Germinal center (tissue), 1 donor: ENCODE measurements at places on chromosomes 3 and 15.
A peak's percentile ranks its signal among the peaks of the same experiment; 100 is the strongest.

- no peak for DNase-seq
These were observed 5.7 kb downstream of the ATP13A3 start for GRCh38 chr3:194481103-194481502.

DNA sequence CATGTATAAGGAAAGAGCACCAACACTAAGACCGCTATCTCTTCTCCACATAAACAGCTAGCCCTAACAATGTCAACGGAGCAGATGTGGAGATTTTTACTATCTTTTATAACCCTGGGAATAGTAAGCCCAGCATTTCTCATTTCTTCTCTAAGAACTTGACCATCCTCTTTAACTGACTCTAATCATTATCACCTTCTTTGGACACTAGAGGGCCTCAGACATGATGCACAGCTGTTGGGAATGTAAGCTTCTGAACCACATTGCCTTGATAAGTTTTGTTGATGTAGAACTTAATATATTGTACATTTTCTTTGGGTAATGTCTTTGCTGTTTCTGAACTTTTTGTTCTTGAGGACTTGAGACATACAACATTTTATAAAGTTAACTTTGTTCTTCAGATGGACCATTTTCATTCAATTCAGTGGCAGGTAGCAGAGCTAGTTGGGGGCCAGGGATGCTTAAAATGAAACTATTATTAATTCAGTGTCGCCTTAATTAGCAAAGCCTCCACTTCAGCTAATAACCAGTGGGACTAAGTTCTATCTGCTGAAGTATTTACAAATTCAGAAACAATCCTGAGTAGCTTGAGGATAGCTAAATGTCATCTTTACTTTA lies 9.6 kb upstream of the TAGLN3 start:
- DNase-seq: peak; percentile 30

DNA sequence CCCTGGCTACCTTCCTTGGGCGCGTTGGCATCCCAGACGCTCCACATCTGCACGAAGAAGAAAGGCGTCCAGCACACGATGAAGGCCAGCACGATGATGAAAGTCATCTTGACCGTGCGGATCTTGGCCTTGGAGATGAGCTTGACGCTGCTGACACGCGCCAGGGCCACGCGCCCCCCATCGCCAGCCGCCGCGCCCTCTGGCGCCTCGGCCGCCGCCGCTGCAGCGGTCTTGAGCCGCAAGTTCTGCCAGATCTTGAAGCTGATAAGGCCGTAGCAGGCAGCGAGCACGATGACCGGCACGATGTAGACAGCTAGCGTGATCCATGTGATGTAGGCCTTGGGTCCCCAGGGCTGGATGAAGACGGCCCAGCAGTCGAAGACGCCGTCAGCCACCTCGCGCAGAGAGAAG lies 2.2 kb downstream of the OXTR start:
- DNase-seq: no peak

DNA sequence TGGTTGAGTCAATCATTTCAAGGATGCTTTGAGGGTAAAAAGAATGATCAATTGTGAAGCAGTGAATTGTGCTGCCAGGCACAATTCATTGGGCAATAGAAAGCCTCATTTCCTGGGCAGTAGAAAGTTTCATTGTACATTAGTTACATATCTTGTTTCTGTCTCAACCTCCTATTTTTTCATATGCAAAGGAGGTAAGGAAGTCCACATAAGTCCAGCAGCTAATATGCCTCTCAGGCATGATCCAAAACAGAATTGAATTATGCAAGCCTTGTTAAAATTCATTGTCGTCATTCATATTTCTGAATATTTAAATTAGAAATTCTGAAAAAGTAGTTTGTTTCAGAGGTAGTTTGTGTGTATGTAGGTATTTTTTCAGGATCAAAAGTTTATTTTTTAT lies 65.8 kb downstream of the TFRC start:
- DNase-seq: no peak

- no peak for DNase-seq
These were observed 278.6 kb downstream of the SQOR start for GRCh38 chr15:45913451-45913850.

- DNase-seq: no peak
These were observed 327.3 kb upstream of the GBE1 start for GRCh38 chr3:82088749-82089148.

DNA sequence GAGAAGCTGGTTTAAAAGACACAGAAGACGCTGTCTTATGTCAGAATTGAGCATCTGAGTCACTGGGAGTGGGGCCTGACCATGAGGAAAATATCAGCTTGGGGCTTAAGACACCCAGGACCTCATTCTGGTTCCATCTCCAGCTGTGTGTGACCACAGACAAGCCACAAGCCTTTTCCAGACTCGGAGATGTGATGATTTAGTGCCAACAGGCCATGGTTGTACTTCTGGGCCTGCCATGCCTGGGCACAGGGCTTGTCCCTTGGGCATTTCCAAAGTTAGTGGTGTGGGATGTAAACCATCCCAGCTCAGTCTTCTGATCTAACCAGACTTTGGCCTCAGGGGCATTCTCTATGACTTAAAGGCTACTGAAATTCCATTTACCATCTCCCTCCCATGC lies 269.8 kb downstream of the RYR3 start:
- DNase-seq: no peak

DNA sequence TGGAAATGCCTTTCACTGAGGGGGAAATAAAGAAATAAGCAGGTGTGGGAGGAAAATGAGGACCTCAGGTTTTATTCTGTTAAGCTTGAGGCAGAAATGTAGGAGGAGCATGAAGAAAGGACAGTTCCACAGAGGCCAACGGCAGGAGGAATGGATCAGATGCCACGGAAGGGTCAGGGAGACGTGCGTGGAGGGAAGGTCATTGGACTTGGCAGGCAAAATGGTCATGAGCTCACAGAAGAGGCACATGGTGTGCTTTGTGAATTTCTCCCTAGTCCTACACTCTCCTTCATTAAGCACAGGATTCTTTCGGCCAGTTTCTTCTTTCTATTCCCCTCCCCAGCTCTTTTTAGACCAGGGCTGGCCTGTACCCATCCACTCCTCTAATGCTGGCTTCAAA lies 32.5 kb upstream of the THSD4 start:
- DNase-seq: no peak

- no peak for DNase-seq
These were observed 53.7 kb downstream of the GALK2 start for GRCh38 chr15:49223536-49224274.

DNA sequence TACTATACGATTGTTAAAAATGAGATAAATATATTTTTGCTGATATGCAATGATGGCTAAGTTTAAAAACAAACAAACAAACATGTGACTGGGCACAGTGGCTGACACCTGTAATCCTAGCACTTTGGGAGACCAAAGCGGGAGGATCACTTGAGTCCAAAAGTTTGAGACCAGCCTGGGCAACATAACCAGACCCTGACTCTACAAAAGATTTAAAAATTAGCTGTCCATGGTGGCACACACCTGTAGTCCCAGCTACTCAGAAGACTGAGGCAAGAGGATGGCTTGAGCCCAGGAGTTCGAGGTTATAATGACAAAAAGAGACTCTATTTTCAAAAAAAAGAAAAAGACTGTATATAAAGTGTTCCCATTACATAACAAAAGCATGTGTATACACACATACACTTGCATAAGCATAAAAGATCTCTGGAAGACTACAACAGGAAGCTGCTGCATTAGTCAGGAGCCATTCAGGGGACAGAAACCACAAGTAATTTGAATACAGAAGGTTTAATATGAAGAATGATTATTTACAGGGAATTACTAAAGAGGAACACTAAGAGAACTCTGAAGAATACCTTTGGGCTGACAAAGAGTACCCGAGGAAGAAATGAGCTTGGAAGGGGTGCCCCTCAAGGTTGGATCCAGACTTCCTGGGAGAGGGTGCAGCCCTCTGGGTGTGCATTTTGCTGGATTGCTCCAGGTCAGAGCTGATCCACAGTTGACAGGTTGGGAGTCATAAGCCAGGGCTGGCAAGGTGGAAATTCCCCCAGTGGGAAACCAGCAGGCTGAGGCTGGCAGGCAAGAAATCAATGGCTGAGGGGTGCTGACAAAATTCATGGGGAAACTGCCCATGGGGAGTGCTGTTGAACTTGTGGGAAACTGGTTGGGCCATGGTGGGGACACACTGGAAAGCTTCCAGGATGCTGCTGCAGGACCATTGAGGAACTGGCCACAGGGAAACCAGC lies 9.3 kb upstream of the TM4SF18 start:
- DNase-seq: no peak

DNA sequence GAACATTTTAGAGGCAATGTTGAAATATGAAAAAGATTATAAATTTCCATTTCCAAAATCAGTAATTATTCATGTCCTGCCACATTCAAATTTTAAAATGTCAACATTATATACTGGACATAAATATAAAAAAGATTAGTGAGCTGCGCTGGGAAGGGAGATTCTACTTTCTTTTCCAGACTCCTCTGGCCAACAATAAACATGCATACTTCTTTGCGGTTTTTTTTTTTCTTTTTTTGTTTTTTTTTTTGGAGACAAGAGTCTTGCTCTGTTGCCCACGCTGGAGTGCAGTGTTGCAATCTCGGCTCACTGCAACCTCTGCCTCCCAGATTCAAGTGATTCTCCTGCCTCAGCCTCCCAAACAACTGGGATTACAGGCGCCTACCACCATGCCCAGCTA lies 105.5 kb downstream of the ADAM10 start:
- DNase-seq: no peak

- DNase-seq: no peak
These were observed 500.6 kb upstream of the MCTP2 start for GRCh38 chr15:93730724-93731123.

DNA sequence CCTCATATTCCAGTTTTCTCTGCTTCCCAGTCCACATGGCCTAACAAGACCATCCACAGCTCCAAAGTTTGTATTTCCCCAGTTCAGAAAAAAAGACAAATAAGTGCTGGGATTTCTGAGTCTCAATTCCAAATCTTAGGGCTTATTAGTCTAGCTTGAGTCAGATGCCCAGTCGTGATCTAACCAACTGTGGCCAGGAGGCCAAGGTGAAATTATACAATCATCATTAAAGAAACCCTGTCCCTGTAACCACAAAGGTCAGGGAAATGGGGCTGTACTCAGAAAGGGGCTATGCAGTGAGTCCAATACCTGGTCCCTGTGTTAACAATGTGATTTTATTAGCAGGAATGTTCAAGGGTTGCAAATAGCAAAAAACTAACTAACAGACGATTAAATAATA lies 40.5 kb upstream of the MITF start:
- no peak for DNase-seq

GRCh38 chr3:53595660-53596059 lies 101.2 kb downstream of the CACNA1D start:
- DNase-seq: no peak

- no peak for DNase-seq
These were observed 3.5 kb upstream of the EFCC1 start for GRCh38 chr3:128997486-128998133.

- no peak for DNase-seq
These were observed 606 bp upstream of the CD96 start for GRCh38 chr3:111541391-111541790.

DNA sequence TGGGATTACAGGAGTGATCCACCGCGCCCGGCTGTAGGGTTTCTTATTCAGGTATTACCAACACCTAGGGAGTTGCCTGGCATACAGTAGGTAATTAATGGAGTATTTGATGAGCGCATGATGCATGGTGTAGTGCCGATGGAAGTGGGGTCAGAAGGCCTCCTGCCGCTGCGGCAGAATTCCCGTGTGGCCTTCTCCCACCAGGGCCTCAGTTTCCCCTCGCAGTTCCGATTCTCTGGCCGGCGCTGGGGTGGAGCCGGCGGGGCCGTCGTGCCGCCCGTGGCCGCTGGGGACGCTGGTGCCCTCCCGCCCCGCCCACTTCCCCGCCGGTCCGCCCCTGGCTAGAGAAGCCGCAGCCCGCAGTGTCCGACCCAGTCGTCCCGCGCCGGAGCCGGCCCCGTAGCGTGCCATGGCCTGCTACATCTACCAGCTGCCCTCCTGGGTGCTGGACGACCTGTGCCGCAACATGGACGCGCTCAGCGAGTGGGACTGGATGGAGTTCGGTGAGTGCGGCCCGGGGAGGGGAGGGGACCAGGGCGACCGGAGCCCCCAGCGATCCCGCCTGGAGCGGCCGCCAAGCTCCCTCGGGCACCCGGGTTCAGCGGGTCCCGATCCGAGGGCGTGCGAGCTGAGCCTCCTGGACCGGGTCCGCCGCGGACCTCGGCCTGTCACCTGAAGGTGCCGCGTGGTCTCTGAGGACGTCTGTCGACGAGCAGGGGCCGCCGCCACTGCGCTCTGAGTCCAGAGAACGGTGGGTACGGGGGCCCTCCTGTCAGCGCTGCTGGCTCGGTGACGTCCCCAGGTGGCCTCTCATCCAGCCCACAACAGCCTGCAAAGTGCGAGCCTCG lies at the start of gene IRAK2:
Gene IRAK2 (plus strand): TSS at position 374 of the 848 bp plus-strand sequence. CDS start 36 bp downstream, at position 410.
- peak; percentile 85 for DNase-seq

DNA sequence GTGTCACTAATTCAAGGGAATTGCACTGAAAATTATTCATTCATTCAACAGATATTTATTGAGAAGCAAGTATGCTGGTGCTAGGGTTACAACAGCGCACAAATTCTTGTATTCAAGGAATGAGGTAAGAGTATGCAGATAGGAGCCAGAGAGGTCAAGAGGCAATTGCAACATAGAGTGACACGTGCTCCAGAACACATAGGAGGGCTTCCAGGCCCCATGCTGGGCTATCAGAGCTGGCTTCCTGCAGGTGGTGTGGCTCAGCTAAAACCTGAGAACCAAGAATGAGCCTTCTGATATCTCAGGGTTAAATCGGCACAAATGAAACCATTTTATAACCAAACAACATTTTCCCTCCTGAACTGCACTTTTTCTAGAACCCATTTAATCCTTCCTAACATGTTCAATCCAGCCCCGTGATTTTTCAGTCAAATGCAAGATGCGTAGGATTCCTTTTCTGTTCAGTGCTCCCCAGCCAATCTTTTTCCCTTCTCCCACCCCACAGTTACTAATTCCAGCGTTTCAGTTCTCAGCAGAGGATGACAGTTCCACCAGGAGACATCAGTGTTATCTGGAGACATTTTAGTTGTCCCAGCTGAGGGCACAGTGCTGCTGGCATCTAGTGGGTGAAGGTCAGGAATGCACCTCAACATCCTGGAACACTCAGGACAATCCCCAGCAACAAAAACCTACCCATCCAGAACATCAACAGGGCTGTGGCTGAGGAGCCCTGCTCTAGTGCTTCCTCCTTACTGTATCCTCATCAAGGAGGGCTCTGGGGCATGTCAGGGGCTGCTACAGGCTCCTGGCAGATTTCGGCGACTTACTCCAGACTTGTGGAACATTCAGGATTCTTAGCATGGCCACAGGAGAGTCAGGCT lies 13.1 kb downstream of the CCR5AS start:
- no peak for DNase-seq

DNA sequence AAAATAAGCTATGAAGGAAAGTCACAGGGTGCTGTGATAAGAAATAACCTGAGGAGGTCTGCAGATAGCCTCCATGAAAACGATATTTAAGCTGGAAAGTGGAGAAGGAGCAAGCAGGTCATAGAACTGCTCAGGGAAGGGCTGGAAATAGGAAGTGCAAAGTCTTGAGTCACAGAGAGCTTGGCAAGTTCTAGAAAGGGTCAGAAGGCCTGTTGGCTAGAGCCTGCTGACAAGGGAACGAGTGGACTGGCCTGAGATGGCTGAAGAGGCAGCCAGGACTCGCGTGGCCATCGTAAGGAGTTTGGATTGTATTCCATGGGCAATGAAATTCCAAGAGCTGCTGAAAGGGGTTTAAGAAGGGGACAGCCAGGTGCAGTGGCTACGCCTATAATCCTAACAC lies 64.7 kb upstream of the IL12A start:
- no peak for DNase-seq
